ENCODE measurements at places on chromosomes 7 and 10.

DNA sequence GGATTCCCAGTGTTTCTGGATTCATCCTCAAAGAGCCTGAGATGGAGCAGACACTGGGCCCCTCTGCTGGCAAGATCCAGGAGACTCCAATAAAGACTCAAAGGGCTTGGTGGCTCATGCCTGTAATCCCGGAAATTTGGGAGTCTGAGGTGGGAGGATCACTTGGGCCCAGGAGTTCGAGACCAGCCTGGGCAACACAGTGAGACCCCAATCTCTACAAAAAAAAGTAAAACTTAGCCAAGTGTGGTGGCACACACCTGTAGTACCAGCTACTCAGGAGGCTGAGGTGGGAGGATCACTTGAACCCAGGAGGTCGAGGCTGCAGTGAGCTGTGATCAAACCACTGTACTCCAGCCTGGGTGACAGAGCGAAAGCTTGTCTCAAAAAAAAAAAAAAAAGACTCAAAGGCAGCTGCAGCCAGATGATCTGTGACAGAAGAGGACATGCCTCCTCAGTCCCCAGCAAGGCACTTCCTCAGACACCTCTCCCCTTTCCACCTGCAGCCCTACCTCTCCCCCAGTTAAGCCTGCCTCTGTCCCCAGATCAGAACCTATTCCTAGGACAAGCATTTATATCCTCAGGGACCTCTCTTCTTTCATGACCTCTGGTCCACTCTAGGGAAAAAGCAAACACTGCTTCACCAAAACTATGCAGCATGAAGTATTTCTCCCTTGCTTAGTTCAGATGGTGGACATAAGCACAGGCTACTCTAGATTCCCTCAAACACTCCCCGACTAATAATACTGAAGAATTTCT, 27.9 kb downstream of the PDLIM1 start:
- no peak for DNase-seq

GRCh38 chr10:100913470-100913865, 705 bp downstream of the SLF2 start:
- no peak for DNase-seq

DNA sequence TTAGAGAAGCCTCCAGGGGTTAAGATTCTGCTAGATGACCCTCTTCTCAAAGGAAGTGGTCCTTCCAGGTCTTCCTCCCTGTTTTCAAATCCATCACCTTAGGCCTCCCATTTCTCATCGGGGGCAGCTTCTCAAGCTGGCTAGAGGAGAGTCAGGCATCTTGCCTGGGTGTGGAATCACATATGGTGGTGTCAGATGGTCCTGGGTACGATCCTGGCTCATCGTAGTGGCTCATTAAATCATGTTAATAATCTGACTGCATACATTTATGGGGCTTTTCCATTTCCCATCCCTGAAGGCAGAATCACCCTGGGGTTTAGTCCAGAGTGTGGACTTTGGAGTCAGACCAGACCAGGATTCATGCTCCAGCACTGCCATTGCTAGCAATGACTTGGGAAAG, 132.6 kb downstream of the RPS24 start:
- no peak for DNase-seq

DNA sequence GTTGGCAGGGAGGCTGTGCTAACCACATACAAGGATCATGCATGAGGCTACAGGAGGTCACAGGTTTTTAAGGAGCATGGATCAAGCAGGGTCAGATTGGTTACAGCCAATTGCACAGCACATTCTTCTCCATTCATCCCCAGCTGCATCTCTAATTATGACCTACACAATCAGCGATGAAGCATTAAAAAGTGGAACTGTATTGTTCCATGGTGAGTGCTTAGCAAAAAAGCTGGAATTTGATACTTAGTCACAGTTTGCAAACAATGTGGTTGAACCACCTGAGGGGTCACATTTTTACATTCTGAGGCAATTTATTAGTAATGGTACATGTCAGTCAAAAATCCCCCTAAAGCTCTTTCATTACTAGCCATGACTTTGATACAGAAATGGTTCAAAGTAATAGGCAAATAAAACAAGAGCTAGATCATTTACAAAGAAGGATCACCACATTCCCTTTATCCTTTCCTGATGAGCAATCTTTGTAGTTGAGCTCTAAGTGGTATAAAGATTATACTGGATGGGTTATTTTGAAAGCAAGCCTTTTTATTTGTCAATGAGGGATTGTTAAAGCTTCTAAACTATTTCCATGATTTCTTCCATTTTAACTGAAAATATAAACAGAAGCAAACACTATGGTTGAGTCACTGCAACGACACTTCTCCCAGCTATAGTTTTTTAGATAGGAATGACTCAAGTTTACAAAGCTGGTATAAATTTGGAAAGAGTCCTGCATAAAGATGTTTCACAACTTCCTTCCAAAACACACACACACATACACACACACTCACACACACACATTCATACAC, 217.8 kb upstream of the SEMA3A start:
- DNase-seq: no peak

- no peak for DNase-seq
Observed at GRCh38 chr7:44630792-44631457, 24.5 kb downstream of the OGDH start.

DNA sequence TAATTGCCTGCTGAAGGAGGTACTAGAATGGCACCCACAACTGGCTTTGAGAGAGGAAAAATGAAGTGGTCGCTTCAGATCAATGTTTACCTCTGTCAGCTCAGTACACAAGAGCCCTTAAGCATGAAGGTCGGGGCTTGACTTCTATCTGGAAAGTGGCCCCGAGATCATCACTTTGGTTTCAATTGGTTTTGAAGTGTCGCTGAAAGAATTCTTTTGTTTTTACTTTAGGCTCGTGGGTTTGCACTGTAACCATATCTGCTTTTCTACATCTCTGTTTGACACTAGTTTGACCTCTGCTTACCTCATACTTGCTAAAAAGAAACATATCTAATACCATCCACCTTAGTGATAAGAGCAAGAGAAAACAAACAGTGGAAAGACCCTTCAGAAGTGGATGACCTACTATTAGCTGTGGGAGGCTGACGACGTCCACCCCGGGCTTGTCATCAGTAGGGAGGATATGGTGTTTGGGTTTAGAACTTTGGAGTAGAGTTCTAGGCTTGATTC, 361.8 kb downstream of the GATA3 start:
- no peak for DNase-seq

GRCh38 chr10:48363617-48364355, 57.3 kb downstream of the MAPK8 start:
- no peak for DNase-seq

GRCh38 chr10:113386005-113386404, 166.8 kb upstream of the HABP2 start:
- no peak for DNase-seq

DNA sequence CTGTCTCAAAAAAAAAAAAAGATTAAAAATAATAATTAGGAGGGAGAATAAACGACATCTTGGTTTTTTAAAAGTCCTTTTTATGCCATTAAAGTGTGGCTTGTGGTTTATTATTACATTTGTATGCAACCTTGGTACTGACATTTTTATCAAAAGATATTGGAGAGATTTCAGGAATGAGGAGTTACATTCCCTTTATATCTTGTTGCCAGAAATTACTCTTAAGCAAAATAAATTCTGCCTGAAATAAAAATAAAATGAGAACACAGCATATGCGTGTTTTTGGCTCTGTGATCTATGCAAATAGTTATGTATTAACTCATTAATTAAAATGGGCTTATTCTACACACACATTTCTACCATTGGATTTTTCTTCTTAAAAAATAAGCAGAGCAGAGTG, 202.4 kb downstream of the BICC1 start:
- DNase-seq: no peak

DNA sequence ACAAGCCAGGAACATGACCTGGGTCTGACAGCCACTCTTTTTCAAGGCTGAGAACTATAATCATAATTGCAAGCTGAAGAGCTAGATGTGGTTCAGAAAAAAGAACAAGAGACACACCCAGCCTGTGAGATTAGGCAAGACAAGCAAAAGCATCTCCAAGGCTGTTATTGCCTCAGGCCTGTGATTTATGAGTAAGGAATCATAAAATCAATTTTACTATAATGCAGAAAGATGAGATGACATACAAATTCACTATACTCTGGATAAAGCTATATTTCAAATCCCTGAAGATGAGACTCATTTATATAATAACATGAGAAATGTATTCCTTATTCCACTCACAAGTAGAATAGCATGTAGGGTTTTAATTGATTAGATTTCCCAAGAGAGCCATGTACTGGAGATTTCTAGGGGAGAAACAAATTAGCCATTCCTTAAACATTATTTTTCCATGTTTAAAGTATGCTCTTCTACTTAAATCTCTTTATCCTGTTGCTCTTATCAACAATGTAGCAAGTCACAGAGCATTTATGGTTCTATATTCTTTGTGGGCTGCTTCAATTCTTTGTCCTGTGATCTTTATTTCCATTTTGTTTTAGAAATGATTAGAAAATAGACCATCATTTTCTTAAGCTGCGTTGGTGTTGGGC, 47.4 kb downstream of the FHIP2A start:
- no peak for DNase-seq

DNA sequence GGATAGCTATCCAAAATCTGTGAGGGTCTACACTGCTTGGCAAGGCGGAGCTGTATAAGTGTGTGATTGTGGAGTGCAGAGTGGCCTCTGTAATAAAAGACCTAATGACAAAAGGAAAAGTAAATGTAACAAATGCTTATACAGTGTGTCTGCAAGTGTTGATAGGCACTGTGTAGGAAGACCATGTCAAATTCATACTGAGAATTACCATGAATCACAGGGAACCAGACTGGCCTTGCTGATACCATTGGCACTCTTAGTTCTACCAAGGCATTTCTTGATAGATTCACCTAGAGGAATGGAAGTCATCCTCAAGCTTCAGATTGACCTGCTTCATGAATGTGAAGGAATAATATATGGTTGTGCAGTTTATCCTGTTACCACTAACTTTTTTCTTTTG, 58.8 kb downstream of the CYCS start:
- DNase-seq: no peak

All from ecto neural progenitor cell (in vitro differentiated cells).